Endothelial cell of umbilical vein (primary cell): ENCODE measurements at places on chromosomes 16 and 17.
A peak's percentile ranks its signal among the peaks of the same experiment; 100 is the strongest.

- DNase-seq: no peak
Measured at GRCh38 chr16:28985211-28986041, 574 bp downstream of the LAT start.

- DNase-seq: no peak
Measured at GRCh38 chr16:8600144-8600775, 9.9 kb upstream of the TMEM114 start.

DNA sequence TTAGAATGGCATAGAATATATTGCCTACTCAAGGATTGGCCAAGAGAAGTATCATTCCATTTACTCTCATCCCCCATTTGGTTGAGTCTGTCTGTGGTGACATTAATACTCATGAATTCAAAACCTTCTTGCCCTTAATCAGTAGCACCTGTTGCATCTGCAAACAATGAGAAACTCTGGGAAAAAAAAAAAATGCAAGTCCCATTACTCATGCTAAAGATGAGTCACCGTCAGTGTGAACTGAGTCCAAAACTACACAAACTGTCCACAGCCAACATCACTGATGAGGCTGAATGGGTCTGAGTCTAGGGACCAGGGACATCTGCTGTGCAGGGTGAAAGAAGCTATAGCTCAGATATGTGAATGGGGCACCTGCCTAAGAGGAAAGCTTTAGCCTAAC, 96.9 kb upstream of the ADAMTS18 start:
- peak; percentile 63 for DNase-seq

DNA sequence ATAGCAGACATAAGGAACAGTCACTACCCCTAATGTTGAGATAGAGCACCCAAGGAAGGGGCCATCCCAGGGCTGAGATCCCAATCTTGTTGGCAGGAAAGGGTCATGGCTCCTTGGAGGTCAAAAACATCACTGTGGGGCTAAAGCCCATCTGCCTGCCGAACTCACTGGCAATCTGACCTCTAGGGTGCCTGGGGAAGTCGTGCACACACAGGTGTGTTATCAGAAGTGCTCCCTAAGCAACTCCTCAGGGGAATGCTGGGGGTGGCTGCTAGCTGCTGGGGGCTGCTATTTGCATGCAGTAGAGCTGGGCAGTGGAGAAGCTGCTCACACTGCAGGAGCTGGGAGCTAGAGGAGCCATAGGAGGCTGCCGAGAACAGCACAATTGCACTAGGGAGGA, 47.5 kb upstream of the PHOSPHO1 start:
- no peak for DNase-seq

GRCh38 chr17:45742251-45742650, 41.9 kb upstream of the CRHR1 start:
- DNase-seq: no peak

GRCh38 chr17:78966123-78966813, 13.5 kb downstream of the LGALS3BP start:
- no peak for DNase-seq

- no peak for DNase-seq
Measured at GRCh38 chr17:76390003-76390421, 5.6 kb downstream of the SPHK1 start.

GRCh38 chr17:4715063-4715744, 4.8 kb downstream of the ARRB2 start:
- DNase-seq: no peak

DNA sequence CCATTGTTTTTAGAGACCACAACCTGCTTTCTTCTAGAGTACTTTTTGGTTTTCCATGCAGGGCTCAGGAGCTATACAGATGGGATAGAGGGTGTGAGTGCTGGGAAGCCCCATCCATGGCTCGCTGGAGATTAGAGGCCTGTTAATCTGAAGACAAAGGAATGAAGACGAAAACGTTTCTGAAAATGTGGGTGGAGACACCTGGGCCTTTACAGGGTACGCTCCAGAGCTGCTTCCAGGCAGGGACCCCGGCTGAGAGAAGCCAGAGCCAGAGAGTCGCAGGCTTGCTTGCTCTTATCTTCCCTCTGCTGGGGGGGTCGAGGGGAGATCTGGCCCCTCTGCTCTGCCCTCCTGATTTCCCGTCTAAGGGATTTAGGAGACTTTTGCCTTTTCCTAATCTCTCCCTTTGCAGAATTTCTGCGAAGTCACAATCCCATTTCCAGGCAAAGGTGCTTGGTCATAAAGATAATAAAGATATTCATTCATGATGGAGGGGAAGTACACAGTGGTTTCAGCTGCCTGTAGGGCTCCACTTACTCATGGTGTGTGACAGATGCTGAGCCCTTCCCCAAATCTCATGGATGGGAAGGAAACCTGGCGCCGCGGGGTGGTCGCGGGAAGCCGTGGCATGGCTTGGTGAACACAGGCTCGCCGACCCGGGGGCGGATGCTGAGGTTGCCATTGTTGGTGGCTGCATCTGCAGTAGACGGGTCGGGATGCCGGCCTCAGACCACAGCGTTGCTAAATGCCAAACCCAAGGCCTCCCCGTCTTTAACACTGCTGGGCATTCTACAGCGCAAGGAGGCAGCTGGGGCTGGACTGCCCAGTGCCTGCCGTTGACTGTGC, 4.8 kb upstream of the SOCS3 start:
- no peak for DNase-seq

GRCh38 chr16:77117707-77118106, 73.3 kb upstream of the MON1B start:
- no peak for DNase-seq

DNA sequence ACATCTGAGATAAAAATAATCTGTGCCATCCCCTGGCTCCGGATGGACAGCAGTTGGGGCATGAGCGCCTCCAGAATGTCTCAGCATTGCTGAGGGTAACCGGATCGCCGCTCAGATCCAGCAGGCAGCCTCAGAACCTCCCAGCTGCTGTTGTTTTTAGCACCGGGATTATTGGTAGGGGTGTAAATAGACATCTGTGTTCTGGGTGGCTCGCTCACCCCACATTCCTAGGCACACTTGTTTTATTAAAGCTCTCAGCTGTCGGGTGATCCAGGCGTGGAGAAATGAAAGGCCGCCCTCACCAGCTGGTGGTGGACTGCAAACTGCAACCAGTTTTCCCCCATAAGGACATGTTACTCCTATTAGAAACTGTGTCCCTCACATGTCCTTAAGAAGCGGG, 32.1 kb downstream of the MYH3 start:
- no peak for DNase-seq

- DNase-seq: no peak
Measured at GRCh38 chr17:64002658-64003525, 4.7 kb downstream of the PRR29 start.

DNA sequence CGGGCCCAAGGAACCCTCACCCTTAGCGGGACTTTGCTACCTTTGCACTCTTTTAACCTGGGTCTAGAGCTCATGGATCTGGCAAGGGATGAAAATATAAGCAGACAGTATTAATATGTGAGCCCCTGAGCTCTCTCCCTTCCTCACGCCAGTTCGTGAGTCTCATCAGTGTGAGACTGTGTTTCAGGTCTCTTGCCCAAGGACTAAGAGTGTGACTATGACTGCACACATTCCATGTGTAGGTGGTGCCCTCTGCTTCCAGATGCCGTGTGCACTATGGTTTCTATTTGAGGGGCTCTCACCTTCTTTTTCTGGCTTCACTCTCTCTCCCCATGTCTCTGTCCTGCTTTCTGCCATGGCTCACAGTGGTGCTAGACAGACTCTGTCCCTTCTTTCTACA, 40.5 kb downstream of the DHRS7B start:
- no peak for DNase-seq

- DNase-seq: no peak
Measured at GRCh38 chr16:64522548-64522947, 599.3 kb downstream of the CDH11 start.
